Stimulated activated CD4-positive, alpha-beta T cell treated with anti-CD3 and anti-CD28 coated beads, TNF-alpha, amount 100 ng/mL, for 1 hour (primary cell): ENCODE measurements at places on chromosomes 7 and 10.

DNA sequence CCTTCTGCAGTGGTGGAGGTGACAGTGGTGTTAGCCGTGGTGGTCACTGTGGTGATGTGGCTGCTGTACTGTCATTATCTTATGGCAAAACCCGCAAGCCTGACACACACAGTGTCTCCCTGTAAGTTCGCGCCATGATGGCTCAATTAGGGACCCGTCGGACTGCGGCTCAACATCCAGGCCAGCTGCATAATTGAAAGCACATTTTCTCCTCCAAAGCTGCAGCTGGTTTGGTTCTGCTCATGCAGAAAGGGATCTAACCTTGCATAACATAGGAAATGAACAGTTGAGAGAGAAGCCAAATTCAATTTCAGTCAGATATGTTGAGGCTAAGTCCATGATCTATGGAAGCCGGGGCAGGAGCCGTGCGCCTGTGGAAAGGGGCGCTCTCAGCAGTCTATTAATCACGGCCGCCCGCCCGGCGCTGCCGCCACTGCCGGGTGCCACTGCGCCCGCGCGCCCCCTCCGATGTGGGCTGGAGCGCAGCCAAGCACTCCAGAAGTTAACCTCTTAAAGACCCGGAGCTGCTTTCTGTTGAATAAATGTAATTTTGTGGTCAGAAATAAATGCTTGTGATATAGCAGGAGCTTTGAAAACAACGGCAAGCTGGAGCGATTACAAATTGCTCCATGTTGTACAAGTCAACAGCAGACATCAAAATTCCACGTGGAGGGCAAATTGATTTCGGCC is 227.7 kb downstream of the CUX1 start:
- DNase-seq = no peak

GRCh38 chr7:94295850-94296249 is 98.8 kb upstream of the COL1A2 start:
- DNase-seq = no peak

DNA sequence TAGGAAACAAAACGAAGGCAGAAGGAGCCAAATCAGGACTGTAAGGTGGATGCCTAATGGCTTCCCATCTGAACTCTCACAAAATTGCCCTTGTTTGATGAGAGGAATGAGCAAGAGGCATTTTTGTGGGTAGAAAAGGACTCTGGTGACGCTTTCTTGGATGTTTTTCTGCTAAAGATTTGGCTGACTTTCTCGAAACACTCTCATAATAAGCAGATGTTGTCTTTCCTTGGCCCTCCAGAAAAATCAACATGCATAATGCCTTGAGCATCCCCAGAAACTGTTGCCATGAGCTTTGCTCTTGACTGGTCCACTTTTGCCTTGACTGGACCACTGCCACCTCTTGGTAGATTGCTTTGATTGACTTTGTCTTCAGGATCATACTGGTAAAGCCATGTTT is 13.5 kb downstream of the PTPN12 start:
- no peak for DNase-seq

- DNase-seq = no peak
Measured at GRCh38 chr7:4747013-4747412, 28.4 kb upstream of the AP5Z1 start.

GRCh38 chr7:14761510-14762296 is 140.8 kb downstream of the DGKB start:
- DNase-seq = no peak

GRCh38 chr7:30335763-30336487 is 51.5 kb downstream of the ZNRF2 start:
- no peak for DNase-seq

GRCh38 chr10:124509880-124510632 is 48.4 kb downstream of the LHPP start:
- DNase-seq = no peak

- DNase-seq = no peak
Measured at GRCh38 chr7:136009488-136010079, 32.4 kb upstream of the MTPN start.

DNA sequence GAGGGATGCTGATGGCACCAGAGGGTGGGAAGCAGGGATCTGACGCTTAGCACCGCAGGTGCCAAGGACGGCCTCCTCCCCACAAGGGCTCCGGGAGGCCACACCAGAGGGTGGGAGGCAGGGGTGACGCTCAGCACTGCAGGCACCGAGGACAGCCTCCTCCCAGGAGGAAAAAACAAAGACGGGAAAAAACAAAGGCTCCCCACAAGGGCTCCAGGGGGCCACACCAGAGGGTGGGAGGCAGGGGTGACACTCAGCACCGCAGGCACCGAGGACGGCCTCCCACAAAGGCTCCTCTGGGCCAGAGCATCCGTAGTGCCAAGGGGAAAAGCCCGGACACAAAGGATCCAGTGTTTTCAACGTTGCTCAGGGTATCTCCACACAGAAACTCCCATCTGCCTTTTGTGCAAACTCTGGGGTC is 25.6 kb downstream of the DIP2C start:
- DNase-seq = no peak

DNA sequence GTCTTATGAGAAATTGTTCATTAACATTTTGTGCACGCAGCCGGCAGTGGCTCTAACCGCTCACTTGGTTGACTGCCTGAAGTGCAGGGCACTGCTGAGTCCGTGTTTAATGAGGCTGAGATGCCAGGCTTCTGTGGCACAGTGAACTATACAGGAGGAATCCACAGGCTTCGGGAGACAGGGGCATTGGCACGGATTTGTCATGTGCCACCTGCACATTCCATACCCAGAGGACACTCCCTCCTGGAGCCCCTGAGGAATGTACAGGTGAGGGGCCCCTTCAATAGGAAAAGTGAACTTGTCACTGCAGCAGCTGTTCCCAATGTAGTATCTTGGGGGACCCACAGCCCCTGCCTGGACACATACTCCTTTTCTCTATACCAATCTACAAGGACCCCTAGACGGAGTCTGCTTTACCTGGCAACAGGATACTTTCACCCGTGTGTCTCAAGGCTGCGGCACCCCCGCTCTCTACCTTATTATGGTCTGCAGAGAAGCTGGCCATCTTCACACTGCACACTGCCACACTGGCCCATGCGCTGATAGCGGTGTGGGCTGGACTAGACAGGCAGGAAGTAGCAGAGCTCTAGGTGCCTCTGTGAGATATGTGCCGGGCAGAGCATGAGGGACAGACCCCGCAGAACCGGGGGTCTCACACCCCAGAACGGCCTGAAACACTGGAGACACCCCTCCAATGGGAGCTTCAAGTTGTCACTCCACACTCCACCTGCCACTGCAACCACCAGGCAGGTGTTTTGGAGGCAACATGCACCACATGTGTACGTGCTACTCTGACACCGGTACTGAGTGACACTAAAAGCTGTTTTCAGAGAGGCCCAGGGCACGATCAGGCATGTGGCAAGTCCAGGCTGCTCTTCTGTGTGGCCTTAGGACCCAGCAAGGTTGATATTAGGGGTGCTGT is 71.4 kb upstream of the RHEB start:
- DNase-seq = no peak

- DNase-seq = no peak
Measured at GRCh38 chr7:28782362-28782761, 175.8 kb downstream of the TRIL start.

DNA sequence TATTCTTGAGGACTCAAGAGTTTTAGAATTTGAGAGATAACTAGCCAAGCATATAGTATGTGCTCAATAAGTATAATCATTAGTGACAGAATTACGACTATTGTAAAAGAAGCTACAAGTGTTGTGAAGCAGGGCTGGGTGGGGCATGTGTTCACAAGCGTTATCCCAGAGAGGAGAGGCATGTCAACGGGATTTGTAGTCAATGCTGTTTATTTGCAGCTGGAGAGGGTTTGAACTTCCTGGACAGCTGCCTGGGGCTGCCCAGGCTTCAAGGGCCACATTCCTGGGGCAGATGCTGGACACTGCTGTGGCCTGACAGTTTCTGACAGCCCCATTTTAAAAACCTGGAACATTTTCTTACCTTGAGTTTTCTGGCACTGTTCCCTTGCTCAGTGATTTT is 36.9 kb upstream of the CDHR3 start:
- DNase-seq = no peak

GRCh38 chr10:855079-855478 is 76.4 kb downstream of the LARP4B start:
- no peak for DNase-seq

DNA sequence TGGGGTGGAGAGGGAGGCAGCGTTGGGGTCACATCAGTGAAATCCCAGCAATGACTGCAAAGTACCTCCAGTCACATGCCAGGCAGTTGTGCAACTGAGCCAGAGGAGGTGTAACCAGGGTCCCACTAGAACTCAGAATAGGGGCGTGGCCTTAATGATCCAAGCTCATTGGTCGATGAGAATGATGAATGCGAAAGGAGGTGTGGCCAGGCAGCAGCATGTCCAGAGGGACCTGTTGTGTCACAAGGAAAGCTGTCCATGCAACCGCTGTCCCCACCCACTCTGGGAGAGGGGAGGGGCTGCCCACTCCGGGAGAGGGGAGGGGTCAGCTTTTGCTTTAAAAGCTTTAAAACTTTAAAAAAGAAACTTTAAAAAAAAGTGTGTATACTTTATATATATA is 25.3 kb upstream of the MTPAP start:
- no peak for DNase-seq

DNA sequence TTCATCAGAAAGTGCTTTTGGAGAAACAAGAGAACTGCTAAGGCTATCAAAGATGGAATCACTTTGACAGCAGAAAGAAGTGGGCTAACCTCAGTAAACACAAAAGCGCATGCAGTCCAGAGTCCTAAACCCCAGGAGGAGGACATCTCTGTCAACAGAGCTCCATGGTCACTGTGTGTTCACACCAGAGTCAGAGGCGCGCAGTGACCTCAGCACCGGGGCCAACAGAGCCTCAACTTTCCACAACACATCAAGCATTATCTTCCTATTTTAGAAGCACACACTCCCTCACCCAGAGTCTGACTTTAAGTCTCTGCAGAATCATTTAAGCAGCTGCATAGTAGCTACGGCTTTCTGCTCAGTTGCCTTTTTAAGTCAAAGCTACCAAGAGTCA is 195.3 kb downstream of the DIP2C start:
- DNase-seq = no peak

GRCh38 chr7:135236727-135237126 is 3.1 kb downstream of the STRA8 start:
- DNase-seq = no peak

GRCh38 chr10:91411621-91412020 is 1.5 kb downstream of the HECTD2 start:
- no peak for DNase-seq

DNA sequence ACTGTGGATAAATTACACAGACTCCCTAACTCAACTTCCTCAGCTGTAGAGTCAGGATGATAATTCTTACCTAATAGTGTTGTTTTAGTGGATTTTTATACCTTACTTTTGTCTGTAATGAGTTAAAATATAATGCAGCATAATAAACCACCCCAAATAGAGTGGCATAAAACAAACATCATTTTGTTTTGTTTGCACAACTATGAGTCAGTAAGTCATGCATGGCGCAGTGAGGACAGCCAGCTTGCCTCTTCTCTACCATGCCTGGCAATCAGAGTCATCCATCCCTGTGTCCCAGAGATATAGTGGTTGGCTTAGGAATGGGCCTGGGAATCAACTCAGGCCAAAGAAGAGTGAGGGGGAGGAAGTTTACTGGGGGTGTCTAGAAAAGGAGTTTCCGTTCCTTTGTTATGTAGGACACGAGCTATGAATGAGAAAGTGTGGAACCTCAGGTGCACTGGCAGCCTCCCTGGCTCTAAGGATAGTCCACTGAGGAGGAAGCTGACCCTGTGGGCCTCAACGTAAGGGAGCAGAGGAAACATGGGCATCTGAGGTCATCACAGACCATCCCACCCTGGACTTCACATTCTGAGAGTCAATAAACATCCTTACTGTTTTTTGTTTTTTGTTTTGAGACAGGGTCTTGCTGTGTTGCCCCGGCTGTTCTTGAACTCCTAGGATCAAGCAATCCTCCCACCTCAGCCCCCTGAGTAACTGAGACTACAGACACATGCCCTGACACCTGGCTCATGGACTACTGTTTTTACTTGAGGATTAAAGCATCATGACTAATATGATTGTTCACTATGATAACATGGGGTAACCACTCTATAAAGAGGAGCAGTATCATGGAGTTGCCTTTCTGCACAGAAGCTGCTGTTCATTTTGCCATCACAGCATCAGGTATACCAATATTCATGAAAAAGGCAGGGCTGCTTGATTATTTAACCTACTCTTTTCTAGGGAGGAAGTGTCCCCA is 21.0 kb upstream of the GRB10 start:
- no peak for DNase-seq

- DNase-seq = no peak
Measured at GRCh38 chr10:102783568-102783967, 39.8 kb downstream of the WBP1L start.

DNA sequence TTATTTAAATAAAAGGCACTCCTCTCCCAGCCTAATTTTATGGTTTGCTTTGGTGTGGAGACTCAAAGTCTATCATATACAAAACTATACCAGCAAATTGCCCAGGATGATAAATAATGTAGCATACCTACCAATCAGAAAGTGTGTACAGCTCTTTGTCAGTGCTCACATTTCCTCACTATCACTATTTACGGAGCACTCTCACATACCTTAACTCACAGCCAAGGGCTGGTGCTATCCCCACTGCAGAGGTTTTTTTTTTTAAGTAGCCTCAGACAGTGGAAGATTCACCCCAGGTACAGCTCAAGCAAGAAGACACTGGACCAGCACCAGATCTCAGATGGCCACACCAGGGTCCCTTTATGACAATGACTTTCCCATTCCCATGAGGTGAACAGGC is 2.5 kb downstream of the PDLIM1 start:
- no peak for DNase-seq

GRCh38 chr10:26528715-26529393 is 90.7 kb downstream of the APBB1IP start:
- no peak for DNase-seq

- DNase-seq = no peak
Measured at GRCh38 chr10:34609287-34609940, 205.7 kb downstream of the PARD3 start.

- DNase-seq = no peak
Measured at GRCh38 chr10:74373059-74373458, 222.0 kb downstream of the ADK start.

GRCh38 chr10:113300617-113301016 is 252.2 kb upstream of the HABP2 start:
- no peak for DNase-seq
